Activated T-cell treated with anti-CD3 and anti-CD28 coated beads for 48 hours (primary cell): ENCODE measurements at places on chromosomes 11 and 22.

- no peak for DNase-seq
Measured at GRCh38 chr11:134524201-134524600, 112.2 kb upstream of the B3GAT1 start.

DNA sequence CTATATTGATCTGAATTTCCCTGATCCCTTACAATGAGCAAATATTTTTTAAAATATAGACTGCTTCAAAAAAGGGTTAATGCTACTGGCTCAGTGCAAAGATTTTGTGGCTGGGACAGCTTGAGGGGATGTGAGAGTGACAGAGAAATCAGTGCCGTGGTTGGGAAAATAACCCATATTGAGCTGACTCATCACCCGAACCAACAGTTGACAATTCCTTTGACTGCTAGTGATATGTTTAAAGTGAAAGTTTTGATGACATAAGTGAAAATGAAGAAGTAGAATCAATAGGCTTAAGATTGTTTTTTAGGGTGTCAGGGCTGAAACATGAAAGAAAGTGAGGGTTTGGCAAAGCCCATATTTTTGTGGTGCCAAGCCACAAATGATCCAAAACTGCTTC, 257.1 kb upstream of the TENM4 start:
- no peak for DNase-seq

DNA sequence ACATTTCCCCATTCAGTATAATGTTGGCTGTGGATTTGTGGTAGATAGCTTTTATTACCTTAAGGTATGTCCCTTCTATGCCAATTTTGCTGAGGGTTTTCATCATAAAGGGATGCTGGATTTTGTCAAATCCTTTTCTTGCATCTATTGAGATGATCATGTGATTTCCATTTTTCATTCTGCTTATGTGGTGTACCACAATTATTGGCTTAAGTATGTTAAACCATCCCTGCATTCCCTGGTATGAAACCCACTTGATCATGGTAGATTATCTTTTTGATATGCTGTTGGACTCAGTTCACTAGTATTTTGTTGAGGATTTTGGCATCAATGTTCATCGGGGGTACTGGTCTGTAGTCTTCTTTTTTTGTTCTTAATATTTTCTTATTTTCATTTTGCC, 44.7 kb upstream of the ARHGAP32 start:
- no peak for DNase-seq

DNA sequence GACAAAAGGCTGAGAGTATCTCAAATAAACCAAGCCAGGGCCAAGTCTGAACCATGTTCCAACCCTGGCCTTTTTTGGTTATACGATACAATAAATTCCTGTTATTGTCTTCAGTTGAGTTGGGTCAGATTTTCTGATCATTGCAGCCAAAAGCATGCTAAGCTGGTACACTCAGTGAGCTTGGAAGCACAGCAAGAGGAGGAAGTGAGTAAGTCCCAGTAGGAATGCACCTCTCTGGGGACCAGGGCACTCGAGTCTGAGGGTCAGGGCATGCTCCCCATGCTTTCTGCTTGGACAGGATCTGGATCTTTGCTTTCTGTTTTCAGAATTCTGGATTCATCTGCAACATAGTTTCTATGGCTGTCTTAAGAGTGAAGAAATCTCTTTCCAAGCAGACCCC, 73.1 kb downstream of the TMPRSS5 start:
- DNase-seq = no peak

DNA sequence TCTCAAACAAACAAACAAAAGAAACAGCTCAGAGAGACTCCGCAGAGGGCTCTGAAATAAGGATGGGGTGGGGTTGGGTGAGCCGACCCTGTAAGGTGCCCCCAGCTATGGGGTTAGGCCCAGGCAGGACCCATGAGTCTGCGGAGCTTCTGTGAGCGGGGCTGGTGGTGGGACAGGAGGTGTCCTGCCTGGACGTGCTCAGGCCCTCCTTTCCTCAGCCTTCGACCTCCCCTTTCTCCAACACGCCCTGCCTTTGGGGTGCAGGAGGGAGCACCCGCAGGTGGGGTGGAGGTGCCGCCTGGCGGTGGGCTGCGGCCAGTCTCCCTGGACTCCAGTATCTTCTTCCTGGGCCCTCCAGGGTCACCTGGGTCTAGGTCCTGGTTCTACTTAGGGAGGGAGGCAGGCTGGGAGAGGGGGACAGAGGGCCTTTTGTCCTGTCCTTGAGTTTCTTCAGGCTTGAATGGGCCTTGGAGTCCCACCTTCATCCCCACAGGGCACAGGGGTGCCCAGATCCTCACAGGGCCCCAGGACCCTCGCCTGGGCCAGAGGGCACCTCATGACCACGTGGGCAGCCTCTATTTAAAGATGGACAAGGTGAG, 12.3 kb downstream of the PRR33 start:
- DNase-seq = no peak

DNA sequence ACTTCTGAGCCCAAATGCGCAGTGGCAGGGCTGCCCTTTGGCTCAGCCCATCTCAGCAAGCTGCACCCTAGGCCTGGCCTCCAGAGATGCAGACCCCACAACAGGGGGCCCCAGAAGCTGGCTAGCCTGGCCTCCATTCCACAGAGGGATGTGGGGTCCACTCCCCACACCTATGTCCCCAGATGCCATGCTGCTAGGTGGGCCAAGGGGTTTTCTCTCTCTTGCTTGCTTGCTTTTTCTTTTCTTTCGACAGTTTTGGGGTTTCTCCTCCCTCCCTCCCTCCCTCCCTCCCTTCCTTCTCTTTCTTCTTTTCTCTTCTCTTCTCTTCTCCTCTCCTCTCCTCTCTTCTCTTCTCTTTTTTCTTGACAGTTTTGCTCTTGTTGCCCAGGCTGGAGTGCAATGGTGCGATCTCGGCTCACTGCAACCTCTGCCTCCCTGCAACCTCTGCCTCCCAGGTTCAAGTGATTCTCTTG, 9.6 kb downstream of the SCARF2 start:
- DNase-seq = no peak

DNA sequence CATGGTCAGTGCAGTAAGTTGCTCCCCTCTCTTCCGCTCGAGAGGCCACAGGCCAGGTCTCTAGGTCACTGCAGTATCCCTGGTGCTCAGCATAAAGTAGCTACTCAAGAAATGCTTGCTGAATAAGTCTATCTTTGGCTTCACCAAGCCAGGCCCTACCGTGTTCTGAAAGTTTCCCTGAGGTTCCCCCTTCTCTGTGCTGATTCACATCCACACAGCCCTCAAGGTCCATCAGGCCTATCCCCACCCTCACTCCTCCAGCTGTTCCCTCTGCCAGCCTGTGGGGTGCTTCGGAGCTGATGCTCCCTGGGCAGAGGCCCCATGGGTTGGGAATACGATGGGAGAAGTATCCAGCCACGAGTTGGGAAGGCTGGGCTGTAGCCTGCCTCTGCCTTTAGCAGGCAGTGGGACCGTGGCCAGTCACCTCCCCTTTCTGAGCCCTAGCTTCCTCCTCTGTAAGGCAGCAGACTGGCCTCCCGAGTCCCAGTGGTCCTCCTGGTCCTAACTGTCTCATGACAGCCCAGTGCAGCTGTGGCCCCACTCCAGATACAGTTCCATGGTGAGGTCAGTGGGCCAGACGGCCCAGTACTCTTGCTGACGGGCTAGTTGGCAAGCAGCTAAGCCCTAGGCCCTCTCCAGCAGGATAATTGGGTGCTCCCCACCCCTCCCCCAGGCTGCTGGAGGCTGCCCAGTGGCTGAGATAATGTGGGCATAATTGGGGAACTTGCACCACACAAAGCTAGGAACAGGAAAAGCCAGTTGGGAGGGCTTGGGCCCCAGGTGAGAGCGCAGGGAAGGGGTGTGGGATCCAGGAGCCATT, 48.2 kb downstream of the NECTIN1 start:
- no peak for DNase-seq

- DNase-seq = no peak
Measured at GRCh38 chr11:13008061-13008435, 1.1 kb upstream of the RASSF10 start.

GRCh38 chr11:68674461-68674860, 9.9 kb upstream of the GAL start:
- no peak for DNase-seq

DNA sequence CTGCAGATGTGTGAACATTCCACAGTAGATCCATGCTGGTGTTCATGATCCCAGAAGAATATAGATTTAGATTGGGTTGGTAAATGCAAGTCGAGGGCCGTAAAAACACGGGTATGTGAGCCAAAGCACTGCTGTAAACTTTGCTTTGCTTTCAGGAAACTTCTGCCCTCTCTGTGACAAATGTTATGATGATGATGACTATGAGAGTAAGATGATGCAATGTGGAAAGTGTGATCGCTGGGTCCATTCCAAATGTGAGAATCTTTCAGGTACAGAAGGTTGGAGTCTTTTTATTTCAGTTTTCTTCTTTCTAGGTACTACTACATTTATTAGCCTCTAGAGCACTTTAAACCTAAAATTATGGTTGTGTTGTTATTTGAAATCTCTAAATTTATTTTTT, 36.2 kb upstream of the TTC36 start:
- DNase-seq = no peak
